Activated T-cell treated with anti-CD3 and anti-CD28 coated beads, Interleukin-2, amount 50 U/mL, for 1 hour (primary cell): ENCODE measurements at places on chromosomes 12 and 14.

GRCh38 chr12:119302451-119303080 lies 32.0 kb upstream of the CCDC60 start:
- no peak for DNase-seq

DNA sequence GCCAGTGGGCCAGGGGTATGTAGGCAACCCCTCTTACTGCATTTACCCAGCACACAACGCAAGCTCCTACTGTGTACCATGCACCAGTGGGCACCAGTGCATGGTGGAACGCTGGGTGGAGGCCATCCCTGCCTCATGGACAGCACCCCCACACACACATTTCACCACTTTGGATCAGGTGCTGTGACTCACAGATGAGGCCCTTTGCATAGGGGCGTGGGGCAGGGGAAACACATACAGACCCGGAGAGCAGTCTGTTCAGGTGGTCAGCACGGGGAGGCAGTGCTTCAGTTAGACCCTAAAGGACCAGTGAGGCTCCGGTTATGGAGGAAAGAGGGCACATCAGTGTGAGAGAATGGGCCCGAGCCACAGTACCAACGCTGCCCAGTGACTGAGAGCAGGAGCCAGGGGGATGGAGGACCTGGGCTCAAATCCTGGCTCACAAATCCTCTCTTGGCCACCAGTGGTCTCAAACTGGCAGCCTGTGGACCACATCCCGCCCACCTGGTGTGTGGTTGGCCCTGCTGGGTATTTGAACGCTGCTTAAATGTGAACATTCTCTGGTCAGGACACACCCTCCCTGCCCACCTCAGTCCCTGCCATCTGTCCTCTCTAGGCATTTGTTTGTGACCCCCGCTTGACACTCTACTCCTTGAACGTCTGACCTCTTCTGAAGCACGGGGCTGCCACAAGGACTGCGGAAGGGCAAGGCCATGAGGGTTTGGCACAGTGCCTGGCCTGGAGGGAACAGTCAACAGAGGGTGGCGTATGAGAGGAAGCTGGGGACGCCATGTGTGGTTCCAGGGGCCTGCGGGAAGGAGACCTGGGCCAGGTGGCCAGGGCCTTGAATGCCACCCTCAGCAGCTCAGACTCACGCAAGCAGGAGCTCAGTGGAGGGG lies 46.7 kb downstream of the FAM222A start:
- DNase-seq = no peak

- DNase-seq = no peak
Observed at GRCh38 chr14:78029601-78030372, 140.4 kb upstream of the NRXN3 start.

GRCh38 chr14:45968037-45968436 lies 683.5 kb downstream of the RPL10L start:
- no peak for DNase-seq

DNA sequence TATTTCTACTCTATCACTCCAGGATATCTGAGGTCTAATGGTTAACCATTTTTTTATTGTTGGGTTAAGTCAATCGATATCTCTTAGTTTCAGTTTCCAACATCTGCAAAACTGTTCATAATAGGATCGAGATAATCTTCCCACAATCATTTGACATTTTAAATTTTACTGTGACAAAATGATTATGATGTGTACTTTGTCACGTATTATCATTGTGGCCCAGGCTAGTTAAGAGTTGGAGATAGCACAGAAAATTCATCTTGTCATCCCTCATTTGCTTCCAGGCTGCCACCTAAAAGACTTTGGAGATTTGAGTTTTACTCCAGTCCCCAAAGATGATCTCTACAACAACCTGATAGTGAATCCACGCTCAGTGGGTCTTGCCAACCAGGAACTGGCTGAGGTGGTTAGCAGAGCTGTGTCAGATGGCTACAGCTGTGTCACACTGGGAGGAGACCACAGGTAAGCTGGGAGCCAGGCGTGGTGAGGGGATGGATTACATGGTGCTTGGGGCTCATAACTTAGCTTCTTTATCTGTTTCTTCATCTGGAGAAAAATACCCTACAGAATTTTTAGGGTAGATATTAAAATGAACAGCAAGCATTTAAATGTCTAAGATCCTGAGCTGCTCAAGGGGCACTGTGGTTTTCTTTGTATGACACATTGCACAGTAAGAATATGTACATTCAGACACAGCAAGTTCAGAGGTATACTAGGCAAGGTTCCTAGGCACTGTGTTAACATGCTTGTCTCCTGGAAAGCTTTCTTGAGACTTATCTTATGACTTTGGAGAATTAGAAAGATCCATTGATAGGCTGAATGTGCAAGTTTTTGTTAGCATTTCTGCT lies 22.4 kb downstream of the ARG2 start:
- DNase-seq = no peak

DNA sequence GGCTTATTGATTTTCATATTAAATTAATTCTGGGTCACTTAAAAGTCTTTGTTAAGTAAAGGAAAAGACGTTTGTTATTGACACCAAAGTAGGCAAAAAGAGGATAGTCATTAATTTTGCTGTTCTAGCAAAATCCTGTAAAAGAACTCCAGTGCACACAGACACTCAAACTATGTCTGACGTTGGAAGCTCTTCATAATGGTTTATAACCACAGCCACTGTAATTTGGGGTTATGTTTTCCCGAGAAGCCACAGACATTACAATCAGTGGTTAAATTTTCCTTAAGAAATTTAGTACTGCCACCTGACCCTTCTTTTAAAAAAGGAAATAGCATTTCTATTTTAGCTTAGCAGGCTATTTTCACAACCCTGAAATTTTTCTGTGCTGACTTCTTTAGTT lies 267.5 kb downstream of the CCDC91 start:
- DNase-seq = no peak

GRCh38 chr12:14907953-14908352 lies 22.3 kb upstream of the MGP start:
- no peak for DNase-seq

GRCh38 chr12:54786081-54786480 lies 68.2 kb upstream of the MUCL1 start:
- no peak for DNase-seq

DNA sequence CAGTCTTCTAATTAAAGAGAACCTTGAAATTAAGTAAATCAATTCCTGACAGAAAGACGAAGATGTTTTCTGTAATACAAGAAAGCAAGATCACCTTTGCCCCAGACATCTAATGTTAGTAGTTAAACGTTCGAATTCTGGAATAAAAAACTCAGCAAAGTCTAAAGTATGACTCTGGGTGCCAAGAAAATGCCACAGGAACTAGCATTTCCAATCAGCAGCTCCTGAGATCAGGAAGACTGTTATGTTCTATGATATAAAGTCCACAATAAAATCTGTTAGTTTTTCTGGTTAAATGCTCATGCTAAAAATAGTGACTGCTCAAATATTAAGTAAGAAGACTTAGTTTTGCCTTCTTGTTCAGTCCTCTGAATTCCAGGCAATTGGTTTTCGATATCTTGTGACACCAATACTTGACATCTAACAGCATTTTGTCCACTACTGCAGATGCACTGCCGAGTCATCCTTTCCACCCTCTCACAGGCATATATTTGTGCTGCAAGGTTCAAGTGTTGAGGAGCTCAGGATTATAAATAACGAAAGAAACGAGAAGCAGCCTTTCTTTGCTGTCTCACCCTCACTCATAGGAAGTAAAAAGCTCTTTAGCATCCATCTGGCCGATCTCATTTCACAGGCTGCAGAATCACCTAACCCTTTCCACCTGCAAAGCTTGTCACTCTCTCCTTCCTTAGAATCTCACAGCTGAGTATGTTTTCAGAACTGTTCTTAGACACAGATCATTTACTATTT lies 32.0 kb downstream of the SSH1 start:
- DNase-seq = no peak

DNA sequence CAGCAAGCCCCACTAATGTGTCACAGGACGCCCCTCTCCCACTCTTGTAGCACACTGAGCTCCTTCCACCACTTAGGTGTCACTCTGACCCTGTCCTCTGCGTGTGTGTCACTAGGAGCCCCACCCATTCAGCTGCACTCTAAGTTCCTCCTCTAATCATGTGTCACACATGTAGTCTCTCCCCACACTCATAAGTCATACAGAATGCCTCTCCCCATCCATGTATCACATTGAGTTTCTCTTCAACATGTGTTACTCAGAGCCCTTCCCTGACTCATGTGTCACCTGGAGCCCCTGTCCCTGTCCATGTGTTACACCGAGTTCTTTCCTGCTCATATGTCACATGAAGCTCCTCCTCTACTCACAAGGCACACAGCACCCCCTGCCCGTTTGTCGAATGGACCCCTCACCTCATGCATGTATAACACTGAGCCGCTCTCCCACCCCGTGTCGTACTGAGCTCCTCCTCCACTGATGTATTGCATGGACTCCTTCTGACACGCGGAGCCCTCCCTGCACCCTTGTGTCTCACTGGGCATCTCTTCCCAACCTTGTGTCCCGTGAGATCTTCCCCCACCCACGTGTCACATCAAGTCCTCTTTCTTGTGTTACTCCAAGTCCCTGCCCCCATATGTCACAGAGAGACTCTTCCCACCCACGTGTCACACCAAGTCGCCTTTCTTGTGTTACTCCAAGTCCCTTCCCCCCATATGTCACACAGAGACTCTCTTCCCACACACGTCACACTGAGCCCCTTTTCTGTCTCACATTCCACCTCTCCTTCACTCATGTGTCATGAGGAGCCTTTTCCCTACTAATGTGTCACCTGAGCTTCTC lies 31.0 kb downstream of the RTL1 start:
- DNase-seq = no peak

DNA sequence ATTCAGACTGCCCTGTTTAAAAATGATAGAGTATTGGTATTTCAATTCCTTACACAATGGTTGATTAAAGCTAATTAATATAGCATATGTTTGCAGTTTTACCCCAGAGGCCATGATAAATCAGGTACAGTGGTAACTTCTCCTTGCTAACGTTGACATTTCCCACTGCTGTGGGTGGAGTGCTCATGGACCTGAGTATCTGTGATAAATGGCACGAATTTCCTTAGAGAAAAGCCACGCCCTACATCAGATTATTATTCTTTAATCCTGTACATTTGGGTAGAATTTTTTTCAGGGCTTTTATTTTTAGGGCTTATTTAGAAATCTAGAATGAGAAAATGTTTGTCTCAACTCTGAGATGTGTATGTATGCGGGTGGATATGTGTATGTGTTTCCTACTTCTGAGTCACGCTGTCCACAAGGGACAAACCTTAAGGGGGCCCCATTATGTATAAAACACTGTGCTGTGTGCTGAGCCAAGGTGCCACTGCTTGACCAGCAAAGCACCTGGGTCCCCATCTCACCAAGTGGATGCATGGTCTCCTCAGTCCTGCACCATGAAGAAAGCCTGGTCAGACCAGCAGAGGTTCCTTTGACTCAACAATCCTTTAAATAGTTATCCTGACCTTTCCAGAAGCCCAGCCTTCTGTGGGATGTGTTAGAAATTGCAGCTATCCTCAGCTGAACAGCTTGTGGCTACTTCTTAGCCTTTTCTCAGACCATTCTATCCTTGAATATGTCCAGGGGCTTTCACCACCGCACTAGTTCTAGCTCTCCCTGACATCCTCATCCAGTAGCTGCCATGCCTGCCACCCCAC lies 57.9 kb upstream of the STK38L start:
- DNase-seq = no peak

- no peak for DNase-seq
Observed at GRCh38 chr12:92537290-92537960, 165.4 kb upstream of the PLEKHG7 start.

DNA sequence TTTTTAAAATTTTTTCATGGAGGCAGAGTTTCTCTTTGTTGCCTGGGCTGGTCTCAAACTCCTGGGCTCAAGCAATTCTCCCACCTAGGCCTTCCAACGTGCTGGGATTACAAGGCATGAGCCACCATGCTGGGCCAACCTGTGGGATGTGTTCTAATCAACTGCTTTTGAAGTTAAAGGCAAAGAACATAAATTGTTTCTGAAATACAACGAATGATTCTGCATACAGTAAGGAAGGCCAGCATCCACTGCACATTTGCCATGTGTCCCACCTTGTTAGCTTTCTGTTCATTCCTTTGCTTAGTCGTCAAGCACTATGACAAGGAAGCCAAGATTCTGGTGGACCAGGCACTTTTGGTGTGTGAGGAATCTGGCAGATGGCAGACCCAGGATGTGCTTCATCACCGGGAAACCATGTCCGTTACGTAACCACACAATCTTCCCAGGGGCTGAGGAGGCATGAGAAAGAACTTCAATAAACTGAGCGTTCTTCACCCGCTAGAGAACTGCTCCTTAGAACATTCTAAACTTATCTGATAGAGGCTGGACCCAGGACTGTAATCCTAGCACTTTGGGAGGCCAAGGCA lies 24.5 kb downstream of the MOK start:
- no peak for DNase-seq

DNA sequence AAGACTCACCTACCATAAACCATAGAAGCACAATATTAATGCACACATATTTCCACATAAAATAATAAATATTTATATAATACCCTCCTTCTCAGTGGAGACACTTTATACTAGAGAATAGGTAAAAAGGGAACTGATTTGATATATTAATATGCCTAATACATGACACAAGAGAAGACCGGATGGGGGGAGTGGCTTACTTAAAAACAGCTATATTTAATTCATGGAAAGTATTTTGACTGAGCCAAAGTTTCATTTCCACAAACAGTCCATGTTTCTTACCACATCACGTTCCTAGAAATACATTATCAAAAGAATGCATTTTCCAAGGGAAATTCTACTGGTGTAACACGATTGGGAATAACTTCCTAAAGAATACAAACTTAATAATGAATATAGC lies 63.4 kb downstream of the ITPR2 start:
- no peak for DNase-seq

- DNase-seq = no peak
Observed at GRCh38 chr12:19808371-19808770, 369.1 kb downstream of the AEBP2 start.

DNA sequence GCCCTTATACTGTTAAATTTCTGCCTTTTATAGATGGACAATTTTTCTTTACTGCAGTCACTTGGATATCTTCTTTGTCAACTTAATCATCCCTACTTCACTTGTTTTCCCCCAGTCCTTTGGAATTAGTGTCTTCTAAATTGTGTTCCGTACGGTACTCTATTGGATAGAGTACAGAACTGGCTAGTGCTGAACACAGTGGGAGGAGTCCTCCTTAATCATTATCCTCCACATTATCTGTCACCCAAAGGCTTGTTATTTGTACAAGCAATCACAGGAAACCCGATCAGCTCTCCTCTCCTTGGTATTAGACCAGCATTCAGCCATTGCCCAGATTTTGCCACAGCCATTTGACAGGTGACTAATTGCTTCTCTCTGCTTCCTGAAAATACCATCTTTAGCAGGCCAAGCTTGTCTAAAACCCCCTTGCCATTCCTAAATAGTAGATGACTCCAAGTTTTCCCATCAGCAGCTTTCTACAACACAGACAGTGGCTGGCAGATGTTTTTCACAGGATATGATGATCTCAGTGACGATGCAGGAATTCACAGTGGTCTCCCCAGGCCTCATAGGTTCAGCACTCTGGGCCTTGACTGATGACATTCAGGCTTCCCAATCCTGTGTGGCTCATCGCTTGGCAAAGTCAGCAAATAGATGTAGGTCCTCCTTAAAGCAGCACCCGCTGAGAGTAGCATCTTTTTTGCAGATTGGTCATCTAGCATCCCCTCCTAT lies 216.0 kb upstream of the RGS6 start:
- no peak for DNase-seq

- no peak for DNase-seq
Observed at GRCh38 chr12:120214626-120215356, 13.9 kb upstream of the RPLP0 start.

GRCh38 chr14:96105926-96106441 lies 66.8 kb downstream of the C14orf132 start:
- DNase-seq = no peak

- no peak for DNase-seq
Observed at GRCh38 chr12:29702972-29703371, 80.8 kb downstream of the TMTC1 start.
